ENCODE measurements at places on chromosomes 5 and 9.

- DNase-seq, result no peak
These were observed 5.5 kb downstream of the C7 start for GRCh38 chr5:40914835-40915234.

DNA sequence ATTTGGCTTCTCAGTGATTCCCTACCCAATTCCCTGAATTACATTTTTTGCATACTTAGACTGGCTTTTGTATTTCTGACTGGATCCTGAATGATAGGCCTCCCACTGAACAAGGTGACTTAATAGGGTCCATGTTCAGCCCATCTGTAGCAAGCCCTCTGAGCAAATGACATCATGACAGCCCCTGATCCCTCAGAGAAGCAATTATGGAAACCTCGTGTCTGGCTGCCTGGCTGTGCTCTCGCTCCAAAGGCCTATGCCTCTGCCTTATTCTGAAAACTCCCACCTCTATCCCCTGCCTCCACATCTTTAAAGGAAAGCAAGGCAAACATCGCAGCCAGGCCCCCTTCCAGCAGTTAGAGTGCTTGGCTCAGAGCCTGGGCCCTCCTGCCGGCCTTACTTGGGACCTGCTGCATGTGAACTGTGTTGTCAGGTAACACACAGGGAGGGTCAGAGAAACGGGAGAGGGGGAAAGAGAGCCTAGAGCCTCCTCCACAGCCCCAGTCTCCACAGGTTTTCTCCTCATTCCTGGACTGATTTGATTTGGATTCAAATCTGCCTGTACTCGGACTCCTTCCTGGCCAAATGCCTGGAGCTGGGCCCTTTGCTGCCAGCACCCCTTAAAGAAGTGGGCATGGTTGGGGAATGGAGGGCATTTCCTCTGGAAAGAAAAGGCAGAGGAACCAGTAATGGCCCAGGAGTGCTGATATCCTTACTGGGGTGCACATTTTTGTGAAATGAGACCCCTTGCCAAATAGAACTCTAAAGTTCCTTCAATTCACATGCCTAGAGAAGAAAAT is 3.8 kb downstream of the DCANP1 start:
- DNase-seq, result no peak

DNA sequence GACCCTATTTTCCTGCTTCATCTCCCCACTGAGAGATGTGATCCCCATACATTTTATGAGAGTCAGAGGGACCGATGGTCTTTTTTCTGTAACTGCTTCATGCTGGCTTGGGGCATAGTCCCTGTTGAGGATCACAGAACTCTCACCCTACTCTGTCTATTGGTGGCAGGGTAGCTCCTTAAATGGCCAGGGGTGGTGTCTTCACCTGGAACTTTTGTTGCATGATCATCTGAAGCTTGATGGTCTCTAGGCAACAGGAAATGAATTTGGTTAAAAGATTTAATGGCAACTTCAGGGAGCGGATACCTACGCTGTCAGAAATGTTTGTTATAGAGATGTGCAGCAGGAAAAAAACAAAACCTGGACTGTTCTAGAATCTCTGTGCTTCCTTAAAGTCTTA is 87.0 kb upstream of the GLIS3 start:
- no peak for DNase-seq

DNA sequence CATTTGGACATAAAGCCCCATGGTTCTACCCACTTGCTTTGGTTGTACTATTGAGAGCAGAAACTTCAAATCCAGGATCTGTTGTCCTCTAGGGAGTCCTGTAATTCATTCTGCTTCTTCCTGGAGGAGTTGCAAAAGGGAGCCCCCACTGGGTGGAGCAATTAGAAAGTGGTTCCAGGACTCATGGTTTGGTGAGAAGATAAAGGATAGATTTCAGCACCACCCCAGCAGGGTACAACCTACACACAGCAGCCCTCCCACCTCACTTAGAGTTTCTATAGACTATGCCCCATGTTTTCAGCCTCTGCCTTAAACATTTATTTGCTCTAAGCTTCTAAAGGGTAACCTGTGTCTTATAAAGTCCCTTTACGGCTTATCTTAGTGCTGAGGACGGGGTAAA is 112.6 kb upstream of the ARRDC3 start:
- no peak for DNase-seq

GRCh38 chr9:72394066-72394465 is 29.1 kb upstream of the ZFAND5 start:
- no peak for DNase-seq

GRCh38 chr5:131386124-131386523 is 122.3 kb downstream of the CDC42SE2 start:
- DNase-seq, result no peak

- DNase-seq, result no peak
These were observed 390.4 kb downstream of the SH3GL2 start for GRCh38 chr9:17969232-17969631.

DNA sequence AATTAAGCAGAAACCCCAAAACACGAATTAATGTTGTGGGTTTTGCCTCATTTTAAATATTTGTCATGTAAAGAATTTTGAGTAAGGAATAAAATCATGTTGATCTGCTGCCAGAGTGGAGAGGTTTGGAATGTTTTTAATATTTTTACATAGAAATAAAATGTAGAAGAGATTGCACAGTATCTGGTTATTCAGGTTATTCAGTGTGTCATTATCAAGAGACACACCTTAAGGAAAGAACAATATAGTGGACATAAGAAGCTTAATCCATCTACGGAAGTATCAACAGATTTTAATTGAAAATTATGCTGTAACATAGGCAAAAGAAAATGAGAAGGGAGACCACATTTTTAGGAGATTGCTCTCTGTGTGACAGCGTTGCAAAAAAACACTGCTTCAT is 410.4 kb downstream of the MED10 start:
- no peak for DNase-seq

- DNase-seq, result no peak
These were observed 5.6 kb upstream of the IL3 start for GRCh38 chr5:132054697-132055440.

DNA sequence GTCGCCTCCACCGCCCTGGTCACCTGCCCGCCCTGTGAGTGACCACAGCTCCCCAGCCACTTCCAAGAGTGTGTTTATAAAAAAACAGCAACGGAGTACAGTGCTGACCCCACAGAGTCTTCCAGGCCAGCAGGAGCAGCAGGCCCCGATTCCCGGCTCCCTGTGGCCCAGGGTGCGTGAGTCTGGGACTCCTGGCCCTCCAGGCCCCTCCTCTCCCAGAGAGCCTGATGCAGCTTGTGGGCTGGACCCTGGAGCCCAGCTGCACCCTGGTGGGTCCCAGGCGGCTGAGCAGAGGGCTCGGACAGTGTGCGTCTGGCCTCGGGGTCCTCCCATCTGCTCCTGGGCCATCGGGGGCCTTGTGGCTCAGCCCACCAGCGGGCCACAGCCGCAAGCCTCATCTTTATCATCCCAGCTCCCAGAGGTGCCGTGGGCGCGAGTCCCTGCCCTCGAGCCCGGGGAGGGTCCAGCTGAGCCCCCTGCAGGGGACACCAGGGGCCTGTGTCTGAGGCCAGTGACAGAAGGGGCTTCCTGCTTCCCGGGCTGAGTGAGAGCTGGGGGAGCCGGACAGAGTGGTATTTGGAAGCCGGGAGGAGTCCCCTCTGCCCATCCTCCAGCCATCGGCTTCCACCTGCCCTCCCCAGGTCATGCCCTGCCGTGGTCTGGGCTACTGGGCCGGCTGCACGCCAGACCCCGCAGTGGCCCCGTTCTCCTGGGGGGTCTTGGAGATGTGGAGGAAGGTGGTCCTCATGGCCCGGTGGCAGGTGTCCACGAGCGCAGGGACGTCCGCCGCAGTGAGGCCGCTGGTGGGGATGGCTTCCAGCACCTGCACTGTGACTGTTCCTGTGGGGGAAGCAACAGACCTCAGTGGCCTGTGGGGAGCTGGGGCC is 10.6 kb downstream of the EGFL7 start:
- DNase-seq, result no peak

DNA sequence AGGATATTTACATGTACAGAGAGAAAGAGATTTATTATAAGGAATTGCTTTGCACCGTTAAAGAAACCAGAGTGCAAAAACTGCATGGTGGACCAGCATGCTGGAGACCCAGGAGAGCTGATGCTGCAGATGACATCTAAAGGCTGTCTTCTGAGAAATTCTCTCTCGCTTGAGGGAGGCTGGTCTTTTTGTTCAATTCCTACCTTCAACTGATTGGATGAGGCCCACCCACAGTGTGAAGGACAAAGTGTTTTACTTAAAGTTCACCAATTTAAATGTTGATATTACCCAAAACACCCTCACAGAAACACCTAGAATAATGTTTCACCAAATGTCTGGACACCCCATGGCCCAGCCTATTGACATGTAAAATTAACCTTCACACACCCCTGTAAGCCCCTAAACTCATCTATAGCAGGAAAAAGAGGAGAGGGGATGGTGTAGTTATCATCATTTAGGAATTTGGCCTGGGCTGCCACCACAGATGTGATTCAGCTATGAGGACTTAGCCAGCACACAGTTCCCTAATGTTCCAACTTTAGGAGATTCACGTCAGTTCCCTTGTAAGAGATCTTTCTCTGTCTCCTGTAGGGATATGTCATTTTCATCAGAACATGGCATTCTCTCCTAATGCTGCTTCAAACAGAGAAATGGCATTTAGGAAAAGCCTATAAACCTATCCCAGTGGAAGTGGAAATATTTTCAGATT is 358.2 kb upstream of the TLE4 start:
- no peak for DNase-seq

GRCh38 chr5:177591690-177592009 is 353 bp upstream of the TMED9 start:
- DNase-seq, result no peak

GRCh38 chr9:76887003-76887821 is 18.7 kb downstream of the PRUNE2 start:
- no peak for DNase-seq

Measured in head of caudate nucleus (tissue), 42 donors.